ENCODE measurements at places on chromosomes 13 and 19.
A peak's percentile ranks its signal among the peaks of the same experiment; 100 is the strongest.

- DNase-seq = no peak
These were observed 201.1 kb downstream of the PCDH20 start for GRCh38 chr13:61214551-61214950.

DNA sequence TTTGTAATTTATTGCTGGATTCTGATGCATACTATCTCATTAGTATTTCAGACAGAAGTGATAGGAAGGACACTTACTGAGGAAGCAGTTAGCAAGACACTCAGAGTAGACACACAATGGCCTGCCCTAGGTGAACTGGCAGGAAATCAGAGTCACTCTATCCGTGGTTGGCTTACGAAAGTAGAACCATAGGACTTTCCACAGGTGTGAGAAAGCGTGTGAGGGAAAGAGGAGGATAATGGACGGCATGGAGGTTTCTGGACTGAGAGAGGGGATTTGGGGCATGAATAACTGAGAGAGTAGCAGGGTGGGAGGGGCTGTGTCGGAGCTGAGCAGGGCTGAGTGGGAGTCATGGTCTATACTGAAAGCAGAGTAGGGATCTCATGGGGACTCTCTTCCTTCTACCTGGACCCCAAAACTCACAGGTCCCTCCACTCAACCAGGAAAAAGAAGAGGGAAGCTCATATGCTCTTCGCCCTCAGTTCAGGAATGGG lies 18.7 kb upstream of the EID2 start:
- DNase-seq = peak; percentile 43

- no peak for DNase-seq
These were observed 19.6 kb downstream of the HMGB1 start for GRCh38 chr13:30446126-30446500.

DNA sequence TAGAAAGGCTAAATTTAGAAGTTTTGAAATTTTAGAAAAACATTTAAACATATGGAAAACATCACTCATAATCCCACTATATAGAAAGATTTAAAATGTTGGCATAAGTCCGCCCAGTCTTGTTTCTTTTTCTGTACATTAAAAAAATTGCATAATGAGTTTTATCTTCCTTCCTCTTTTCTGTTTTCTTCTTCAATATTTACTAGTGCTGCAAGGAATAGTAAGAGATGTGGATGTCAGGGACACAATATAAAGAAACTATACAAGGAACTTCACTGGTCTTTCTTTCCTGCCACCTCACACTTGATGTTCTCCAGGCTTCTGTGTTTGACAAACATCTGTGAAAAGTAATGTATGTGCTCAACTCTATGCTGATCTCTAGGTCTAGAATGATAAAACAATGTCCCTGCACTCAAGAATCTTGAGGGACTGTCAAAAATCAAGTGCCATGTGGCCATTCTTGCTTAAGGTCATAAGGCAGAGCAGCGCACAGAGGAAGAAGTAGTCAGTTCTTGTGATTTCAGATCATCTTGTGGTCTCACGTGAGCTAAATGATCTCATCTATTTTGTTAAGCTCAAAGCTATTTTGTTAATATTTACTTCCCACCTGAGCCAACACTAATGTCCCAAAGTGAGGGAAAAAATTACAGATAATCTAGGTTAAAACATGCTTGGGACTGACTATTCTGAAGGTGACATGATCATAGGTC lies 186.9 kb upstream of the OBI1 start:
- DNase-seq = no peak

GRCh38 chr19:12786141-12786870 lies 5.0 kb upstream of the JUNB start:
- peak; percentile 24 for DNase-seq

GRCh38 chr13:44667943-44668342 lies 91.8 kb upstream of the TSC22D1 start:
- no peak for DNase-seq

- no peak for DNase-seq
These were observed 20.8 kb upstream of the ASPDH start for GRCh38 chr19:50534478-50534877.

GRCh38 chr13:64928696-64929499 lies 2301.2 kb downstream of the PCDH9 start:
- DNase-seq = no peak

- peak; percentile 39 for DNase-seq
These were observed 24.9 kb downstream of the SLC8A2 start for GRCh38 chr19:47446534-47447469.

- DNase-seq = no peak
These were observed 58.9 kb downstream of the TMED1 start for GRCh38 chr19:10776900-10777650.

- no peak for DNase-seq
These were observed 378.3 kb downstream of the GPC5 start for GRCh38 chr13:91776611-91777193.

GRCh38 chr19:5246554-5247155 lies 94.0 kb downstream of the PTPRS start:
- no peak for DNase-seq

GRCh38 chr13:58087566-58087965 lies 456.0 kb downstream of the PCDH17 start:
- no peak for DNase-seq

DNA sequence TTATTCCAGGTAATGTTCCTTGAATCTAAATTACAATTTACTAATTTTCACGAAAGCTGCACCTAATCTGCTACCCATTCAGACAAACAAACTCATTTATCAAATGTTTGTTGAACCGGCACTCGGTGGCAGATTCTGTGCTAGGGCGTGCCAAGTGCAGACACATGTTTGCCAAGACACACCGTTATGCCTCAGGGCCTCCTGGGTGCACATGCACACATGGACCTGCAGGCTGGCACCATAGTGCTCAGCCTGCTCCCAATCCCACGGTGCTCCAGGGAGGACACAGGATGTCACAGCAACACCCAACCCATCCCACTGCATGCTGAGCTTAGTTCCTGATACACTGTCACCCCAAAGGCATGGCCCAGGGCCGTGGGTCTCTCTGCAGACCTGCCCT lies 7.7 kb downstream of the SCGB2B2 start:
- DNase-seq = no peak
